ENCODE measurements at places on chromosomes 3 and 15.

GRCh38 chr3:15273227-15273626 is 59.2 kb downstream of the SH3BP5 start:
- no peak for DNase-seq

DNA sequence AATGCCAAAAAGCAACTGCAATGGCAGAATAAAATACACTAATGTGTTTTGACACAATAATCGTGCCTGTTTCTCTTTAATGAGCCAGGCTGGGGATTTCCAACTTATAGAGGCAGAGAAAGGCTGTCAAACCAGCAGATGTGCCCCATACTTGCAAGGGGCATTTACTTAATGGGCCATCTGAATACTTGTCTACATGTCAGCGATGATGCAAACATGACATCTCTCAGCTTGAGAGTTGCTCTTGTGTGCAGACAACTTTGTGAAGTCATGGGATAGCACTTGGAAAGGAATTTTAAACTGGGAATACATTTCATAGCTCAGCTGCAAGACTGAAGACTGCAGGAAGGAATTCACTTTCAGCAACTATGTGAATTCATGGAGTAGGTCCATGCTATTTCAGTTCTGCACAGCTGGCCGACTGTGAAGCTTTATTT is 127.4 kb upstream of the ADAMTS9 start:
- no peak for DNase-seq

DNA sequence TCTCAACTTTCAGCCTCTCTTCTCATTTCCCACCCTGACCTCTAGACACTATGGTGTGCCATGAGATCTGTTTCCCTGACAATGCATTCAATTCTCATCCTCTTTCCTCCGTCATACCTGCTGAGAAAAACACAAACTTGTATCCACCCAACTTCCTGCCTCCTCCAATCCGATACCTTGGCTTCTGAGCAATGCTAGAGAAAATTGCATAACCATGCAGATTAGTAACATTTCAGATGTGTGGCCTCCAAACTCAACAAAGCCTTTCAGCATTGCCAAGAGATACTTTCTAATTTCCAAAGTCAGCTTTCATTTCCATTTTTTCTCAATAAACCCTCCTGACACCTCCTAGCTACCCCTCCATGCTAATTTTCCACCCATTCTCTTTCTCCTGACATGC is 88.5 kb downstream of the MINAR1 start:
- DNase-seq = no peak

DNA sequence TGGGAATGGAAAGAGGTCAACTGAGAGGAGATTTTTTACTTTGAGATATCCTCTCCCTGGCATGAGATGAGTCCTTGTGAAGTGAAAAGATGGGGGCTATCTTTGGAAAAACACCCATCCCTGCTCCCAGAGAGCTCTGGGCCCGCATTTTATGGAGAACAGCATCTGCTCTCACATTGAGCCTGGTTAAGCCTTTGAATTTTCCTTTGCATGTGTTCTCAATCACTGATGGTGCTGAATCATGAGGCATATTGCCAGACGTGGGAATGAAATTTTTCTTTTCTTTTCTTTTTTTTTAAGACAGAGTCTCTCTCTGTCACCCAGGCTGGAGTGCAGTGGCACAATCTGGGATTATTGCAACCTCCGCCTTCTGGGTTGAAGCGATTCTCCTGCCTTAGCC is 24.4 kb downstream of the TMEM45A start:
- DNase-seq = no peak

Measured in head of caudate nucleus (tissue), 42 donors.